Left colon (tissue), 2 donors: ENCODE measurements at places on chromosomes 12 and 14. TPM values are rescaled to one million over a fixed set of nuclear protein-coding genes. Genes with fewer than 3 reads are reported as not detected.
A peak's percentile ranks its signal among the peaks of the same experiment; 100 is the strongest.

- peak; percentile 18 for DNase-seq
Measured at GRCh38 chr12:14664434-14665023, 31.9 kb downstream of the GUCY2C start.

DNA sequence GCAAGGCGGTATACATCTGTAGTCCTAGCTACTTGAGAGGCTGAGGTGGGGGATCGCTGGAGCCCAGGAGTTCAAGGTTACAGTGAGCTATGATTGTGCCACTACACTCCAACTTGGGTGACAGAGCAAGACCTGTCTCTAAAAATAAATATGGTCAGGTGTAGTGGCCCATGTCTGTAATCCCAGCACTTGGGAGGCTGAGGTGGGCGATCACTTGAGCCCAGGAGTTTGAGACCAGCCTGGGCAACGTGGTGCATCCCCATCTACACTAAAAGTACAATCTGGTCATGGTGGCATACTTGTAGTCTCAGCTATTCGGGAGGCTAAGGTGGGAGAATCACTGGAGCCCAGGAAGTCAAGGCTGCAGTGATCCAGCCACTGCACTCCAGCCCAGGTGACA, 40.6 kb downstream of the HECTD1 start:
- no peak for DNase-seq

DNA sequence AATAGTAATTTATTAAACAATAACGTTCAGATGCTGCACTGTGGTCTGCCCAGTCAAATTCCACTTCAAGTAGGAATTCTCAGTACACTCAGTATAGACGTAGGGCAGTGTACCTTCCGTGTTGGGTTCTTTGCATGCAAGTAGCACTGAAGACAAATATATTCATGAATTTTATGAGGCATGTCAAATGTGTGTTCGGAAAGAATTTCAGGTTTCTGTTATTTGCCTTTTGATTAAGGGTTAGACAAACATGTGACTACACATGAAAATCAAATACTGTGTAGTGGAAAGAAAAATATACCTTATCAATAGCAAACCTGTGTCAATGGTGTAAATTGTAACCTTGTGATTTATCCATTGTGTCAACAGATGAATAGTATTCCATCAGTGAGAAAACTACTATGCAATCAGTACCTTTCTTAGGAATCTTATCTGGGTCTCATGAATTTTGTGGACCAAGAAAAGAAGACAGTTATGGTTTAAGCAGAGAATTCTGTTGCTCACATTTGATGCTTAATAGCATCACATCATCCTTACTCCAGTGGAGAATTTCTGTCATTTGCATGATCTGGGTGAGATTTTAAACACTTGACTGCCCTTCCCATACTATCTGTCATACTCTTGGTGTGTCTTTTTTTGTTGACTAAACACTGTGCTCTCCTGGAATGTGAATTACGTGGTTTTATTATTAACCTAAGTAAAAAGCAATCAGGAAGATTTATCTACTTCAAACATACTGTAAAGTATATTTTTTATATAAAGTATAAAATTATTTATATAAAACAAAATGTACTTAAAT, 13.3 kb downstream of the TMEM260 start:
- no peak for DNase-seq

DNA sequence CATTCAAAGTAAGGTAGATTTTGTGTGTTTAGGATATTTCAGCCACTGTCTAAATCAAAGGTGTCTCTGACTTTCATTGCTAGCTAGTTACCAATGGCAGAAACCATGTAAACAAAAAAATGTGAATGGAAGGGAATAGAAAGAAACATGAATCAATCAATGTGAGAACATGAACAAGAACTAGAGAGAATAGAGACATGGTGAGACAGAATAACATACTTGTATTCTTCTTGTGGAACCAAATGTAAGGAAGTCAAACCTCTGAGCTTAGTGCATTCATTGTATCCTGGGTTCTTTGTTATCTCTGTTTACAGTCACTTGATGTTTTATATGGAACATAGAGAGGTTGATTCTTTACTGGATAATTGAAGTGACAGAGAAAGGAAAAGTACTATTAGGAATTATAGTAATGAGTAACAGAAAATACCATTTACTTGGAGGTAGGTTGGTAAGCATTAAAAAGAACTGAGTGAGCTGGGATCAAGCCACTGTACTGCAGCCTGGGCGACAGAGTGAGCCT, 2.6 kb upstream of the WNK1 start:
- no peak for DNase-seq

DNA sequence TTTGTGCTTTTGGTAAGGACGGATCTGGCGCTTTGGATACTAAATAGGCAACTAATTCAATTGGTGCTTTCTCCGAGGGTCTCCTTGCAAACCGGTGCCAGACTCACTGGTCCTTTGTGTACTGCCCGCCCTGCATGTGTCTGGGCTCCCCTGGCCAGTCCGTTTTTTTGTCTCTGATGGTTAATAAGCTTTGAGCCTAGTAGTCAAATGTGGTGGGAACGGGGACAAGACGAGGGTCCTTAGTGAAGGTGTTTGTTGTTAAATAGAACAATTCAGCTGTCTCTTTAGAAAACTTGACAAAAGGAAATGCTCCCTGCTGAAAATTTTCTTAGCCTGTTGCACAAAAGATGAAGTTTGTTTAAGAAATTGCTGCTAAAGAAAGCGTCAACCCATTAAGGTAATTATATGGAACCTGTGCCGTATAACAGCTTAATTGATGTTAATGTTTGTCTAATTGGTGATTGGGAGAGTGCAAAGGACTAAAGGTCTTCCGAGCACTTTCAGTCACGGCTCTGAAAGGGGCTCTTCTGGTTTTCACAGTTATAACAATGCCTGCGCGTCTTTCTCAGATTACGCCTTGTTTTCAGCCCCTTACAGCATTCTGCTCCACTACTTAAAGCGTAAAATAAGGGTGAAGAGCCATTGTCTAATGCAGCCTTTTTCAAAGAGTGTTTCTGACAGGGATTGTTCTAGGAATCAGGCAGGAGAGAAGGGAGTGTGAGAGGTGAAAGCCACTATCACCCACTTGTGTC, 537.4 kb downstream of the PRKD1 start:
- no peak for DNase-seq

Gene BICD1
- total RNA-seq = 5.0 TPM

- DNase-seq = peak; percentile 83
Measured at GRCh38 chr12:113092607-113093408, 36.3 kb downstream of the DTX1 start.

GRCh38 chr14:100212476-100213333, 26.2 kb upstream of the YY1 start:
- no peak for DNase-seq

Gene TAS2R19
- total RNA-seq = 2.9 TPM

Gene DEPDC4
- 1.7 TPM for total RNA-seq

Gene ABCC9
- total RNA-seq = 1.6 TPM

GRCh38 chr12:93571365-93571924, 1.0 kb upstream of the SOCS2 start:
- DNase-seq = peak; percentile 84

Gene MYF5
- total RNA-seq = not detected
